ENCODE measurements at places on chromosomes 16 and 17.

GRCh38 chr17:28335959-28336871 lies 654 bp downstream of the TNFAIP1 start:
- DNase-seq = peak; percentile 67

GRCh38 chr16:1510941-1511351 lies 17.8 kb downstream of the TELO2 start:
- no peak for DNase-seq

DNA sequence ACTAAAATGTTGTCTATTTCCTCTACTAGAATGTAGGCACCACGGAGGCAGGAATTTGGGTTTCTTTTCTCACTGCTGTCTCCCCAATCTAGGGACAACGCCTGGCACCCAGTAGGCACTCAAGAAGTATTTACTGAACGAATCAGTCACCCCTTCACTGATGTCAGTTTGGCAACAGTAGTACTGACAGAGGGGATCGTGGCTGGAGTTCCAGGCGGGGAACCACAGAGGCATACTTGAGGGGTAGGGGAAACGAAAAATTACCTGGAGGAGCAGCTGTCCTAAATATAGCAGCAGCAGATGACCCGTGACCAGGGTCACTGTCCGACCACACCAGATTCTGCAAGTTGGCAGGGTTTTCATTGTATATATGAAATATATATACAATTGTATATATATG lies 33.3 kb downstream of the TRIM25 start:
- no peak for DNase-seq

GRCh38 chr17:59695945-59696681 lies 11.1 kb downstream of the PTRH2 start:
- no peak for DNase-seq

GRCh38 chr16:47611848-47612493 lies 150.8 kb downstream of the PHKB start:
- no peak for DNase-seq

GRCh38 chr16:72673118-72673517 lies 374.8 kb downstream of the ZFHX3 start:
- DNase-seq = no peak

DNA sequence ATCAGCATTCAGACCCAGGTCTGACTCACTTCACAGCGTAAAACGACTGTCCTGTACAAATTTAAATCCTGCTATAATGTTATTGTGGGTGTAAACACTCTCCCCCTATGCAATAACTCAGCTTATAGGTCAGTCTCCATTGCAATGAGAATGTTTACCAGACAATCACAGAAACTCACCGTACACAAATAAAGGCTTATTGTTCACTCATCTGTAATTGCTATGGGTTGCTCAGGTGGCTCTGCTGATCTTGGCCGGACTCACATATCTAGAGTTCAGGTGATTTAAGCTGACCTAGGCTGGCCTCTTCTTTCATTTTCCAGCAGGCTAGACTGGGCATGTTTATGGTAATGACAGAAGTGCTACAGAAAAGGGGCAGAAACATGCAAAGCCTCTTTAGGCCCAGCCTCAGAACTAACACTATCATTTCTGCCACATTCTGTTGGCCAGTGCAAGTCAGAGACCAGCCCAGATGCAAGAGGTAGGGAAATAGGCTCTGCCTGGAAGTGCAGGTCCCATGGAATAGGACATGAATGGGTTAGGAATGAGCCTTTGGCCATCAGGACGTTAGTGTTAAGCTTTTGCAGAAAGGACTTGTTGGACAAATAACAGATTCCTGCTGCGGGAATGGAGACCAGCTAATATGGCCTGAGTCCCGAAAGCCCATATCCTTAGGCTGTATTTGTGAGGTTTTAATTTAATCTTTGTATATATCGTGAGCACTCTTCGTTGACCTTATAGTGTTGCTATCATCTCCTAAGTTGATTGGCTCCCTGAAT lies 44.0 kb downstream of the HLF start:
- DNase-seq = no peak

- DNase-seq = peak; percentile 44
These were observed 11.2 kb downstream of the PIEZO1 start for GRCh38 chr16:88773812-88774291.

DNA sequence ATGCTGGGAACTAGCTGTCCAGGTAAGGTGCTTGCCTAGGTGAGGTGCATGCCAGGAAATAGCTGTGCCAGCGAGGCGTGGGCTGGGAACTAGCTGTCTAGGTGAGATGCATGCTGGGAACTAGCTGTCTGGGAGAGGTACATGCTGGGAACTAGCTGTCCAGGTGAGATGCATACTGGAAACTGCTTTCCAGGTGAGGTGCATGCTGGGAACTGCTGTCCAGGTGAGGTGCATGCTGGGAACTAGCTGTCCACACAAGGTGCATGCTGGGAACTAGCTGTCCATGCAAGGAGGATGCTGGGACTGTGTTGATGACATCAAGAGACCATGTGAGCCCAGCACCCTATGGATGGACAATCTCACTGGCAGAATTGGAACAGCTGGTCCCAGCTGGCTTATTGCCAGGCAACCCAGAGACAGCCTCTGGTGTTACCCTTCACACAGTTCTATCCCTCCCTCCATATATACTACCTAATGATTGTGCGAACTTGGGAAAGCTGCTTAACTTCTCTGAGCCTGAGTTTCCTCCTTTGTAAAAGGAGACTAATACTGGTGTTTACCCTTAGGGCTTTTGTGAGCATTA lies 479.9 kb upstream of the RBFOX1 start:
- DNase-seq = no peak

- peak; percentile 29 for DNase-seq
These were observed at the start of gene NECAB2 for GRCh38 chr16:83967838-83968305. NECAB2 (plus strand) TSS chr16:83968244; CDS start chr16:83968649, 405 bp downstream.

GRCh38 chr16:27972500-27972899 lies 91.0 kb downstream of the GSG1L start:
- peak; percentile 61 for DNase-seq

- no peak for DNase-seq
These were observed 29.0 kb upstream of the IRF8 start for GRCh38 chr16:85869785-85870558.

GRCh38 chr16:66859397-66860068 lies 15.3 kb downstream of the CA7 start:
- DNase-seq = no peak

GRCh38 chr17:75366432-75366831 lies 39.0 kb downstream of the GRB2 start:
- no peak for DNase-seq

DNA sequence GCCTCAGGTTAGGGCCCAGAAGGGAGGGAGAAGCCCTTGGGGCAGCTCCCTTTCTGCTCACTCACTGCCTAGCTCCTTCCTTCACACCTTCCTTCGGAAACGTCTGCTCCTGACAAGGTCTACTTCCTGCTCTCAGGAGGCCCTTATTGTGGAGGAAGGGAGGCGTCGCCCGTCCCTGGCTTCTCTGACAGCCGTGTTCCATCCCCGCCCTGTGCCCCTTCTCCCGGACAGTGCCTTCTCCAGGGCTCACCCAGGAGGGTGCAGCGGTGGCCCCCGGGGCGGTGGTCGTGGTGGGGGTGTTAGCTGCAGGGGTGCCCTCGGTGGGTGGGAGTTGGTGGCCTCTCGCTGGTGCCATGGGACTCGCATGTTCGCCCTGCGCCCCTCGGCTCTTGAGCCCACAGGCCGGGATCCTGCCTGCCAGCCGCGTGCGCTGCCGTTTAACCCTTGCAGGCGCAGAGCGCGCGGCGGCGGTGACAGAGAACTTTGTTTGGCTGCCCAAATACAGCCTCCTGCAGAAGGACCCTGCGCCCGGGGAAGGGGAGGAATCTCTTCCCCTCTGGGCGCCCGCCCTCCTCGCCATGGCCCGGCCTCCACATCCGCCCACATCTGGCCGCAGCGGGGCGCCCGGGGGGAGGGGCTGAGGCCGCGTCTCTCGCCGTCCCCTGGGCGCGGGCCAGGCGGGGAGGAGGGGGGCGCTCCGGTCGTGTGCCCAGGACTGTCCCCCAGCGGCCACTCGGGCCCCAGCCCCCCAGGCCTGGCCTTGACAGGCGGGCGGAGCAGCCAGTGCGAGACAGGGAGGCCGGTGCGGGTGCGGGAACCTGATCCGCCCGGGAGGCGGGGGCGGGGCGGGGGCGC lies 231.9 kb downstream of the SEC14L1 start:
- peak; percentile 70 for DNase-seq

- no peak for DNase-seq
These were observed 1.9 kb upstream of the HOXB5 start for GRCh38 chr17:48595278-48595999.

DNA sequence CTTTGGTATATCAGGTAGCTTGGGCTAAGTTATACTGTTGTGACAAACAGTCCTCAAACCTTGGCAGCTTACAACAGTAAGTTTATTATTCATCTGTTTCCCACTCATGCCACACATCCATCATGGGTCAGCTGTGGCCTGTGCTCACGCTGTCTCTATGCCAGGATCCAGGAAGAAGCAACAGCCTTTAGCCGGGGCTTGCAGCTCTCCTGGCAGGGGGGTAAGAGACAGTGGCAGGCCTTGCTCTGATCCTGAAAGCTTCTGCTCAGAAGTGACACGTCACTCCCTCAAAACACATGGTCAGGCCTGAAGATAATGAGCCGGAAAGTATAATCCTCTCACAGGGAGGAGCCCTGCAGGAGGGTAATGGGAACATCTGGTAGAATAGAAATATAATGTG lies 377.6 kb downstream of the CPPED1 start:
- DNase-seq = peak; percentile 40

DNA sequence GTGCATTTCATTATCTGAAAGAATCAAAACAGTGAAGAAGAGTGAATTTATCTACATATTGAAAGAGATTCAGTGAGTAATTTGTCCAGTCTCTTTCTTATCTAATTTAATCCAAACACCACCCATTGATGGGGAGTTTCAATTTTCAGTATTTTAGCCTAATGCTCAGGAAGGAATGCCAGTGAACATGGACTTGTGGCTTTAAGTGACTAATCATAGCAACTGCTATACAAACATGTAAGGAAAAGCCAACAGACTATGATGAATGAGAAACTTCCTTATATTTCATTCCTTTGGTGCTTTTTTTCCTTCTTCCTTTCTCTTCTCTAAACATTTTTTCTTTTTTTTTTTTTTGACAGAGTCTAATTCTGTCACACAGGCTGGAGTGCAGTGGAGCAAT lies 885.8 kb downstream of the KCNJ2 start:
- DNase-seq = no peak

GRCh38 chr17:12231355-12231682 lies 210.6 kb downstream of the MAP2K4 start:
- DNase-seq = no peak

GRCh38 chr17:82439194-82439828 lies 11.2 kb downstream of the CYBC1 start:
- DNase-seq = no peak

GRCh38 chr17:77328823-77329740 lies 188.3 kb downstream of the SEC14L1 start:
- DNase-seq = peak; percentile 24

DNA sequence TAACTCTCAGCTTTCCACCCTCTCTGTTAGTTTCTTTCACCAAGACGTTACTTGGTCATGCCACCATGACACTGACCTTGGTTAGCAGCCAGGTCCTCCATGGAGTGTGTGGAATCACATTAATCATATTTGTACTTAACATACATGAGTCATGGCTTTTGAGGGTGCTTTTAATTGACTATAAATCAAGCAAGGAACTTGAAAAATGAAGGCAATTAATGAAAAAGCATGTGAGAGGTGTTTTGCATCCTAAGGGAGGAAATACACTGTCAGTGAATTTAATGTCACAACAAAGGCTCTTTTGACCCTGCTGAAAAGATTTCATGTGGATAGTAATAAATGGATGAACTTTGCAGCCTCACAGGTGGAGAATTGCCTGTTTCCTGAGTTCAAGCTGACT lies 240.7 kb downstream of the CDH13 start:
- DNase-seq = no peak

DNA sequence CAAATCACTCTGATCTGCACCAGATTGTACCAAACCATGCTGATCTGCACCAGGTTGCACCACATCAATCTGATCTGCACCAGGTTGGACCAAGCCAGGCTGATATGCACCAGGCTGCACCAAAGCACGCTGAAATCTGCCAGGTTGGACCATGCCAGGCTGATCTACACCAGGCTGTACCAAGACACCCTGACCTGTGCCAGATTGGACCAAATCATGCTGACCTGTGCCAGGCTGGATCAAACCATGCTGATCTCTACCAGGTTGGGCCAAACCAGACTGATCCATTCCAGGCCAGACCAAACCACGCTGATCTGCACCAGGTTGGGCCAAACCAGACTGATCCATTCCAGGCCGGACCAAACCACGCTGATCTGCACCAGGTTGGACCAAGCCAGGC lies 15.5 kb downstream of the QRICH2 start:
- peak; percentile 27 for DNase-seq

GRCh38 chr17:61593426-61593825 lies 2.4 kb upstream of the NACA2 start:
- DNase-seq = no peak

- peak; percentile 58 for DNase-seq
These were observed 3.9 kb upstream of the NUPR1 start for GRCh38 chr16:28542646-28543045.

GRCh38 chr17:26818736-26819135 lies 475.2 kb upstream of the WSB1 start:
- DNase-seq = peak; percentile 6

GRCh38 chr16:77539421-77540034 lies 104.7 kb upstream of the ADAMTS18 start:
- no peak for DNase-seq

DNA sequence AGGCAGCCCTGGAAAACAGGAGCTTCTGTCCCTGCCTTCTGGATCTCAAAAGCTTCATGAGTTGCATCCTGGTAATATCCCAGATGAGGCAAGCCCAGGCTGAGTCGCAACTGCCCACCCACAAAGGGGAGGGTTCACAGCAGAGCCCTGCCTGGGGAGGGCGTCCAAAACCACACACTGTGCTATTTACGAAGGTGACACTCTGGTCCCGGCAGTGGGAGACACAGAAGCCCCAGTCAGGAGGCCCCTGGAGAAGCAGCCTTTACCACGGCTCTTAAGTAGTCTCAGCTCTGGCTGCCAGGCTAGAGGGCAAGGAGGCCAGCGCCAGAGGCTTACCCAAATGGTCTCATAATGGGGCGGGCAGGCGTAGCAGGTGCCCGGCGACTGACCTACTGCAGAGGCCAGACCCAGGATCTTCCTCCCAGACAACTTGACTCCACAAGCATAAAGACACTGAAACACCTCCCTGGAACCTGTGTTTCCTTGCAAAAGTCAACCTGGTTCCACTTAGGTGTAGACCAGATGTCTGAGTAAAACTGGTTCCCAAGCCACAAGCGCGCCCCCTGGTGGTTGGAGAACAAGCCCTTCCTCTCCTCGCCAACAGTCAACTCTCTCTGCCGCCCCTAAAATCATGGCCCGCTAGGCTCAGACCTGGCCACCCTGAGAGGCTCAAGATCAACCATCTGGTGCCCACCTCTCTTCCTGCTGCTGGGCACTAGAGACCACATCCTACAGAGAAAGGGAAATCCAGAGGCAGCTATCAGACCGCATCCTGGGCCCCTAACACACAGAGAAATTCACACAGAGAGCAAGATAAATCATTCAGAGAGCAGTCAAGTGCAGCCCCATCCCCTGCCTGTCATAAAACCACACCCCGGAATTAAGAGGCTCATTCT lies 5.2 kb downstream of the AXIN2 start:
- DNase-seq = peak; percentile 55

- peak; percentile 13 for DNase-seq
These were observed 13.2 kb downstream of the IL4R start for GRCh38 chr16:27326738-27327585.

GRCh38 chr17:49187301-49187700 lies 23.1 kb downstream of the GNGT2 start:
- no peak for DNase-seq

All from cerebellar cortex (tissue), 1 donor.